ENCODE measurements at places on chromosomes 1 and 21. TPM values are rescaled to one million over a fixed set of nuclear protein-coding genes. Genes with fewer than 3 reads are reported as not detected.
A peak's percentile ranks its signal among the peaks of the same experiment; 100 is the strongest.

DNA sequence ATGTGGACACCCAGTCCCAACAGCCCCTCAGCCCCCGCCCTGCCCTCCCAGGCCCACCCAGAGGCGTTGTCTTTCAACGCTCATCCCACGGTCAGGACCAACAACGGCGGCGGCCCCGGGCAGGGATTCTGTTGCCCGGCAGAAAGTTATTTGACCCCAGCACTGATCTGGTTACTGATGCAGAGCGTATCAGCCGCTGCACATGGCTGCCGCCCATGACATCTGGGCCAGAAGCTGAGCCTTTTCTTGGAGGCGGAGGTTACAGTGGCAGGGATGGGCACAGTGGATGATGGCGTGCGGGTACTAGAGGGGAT is 127.1 kb upstream of the ARHGEF16 start:
- no peaks in the 10 kb centered on the region for H3K4me1 ChIP-seq
- H3K36me3 ChIP-seq: no peaks in the 10 kb centered on the region
- H3K27ac ChIP-seq: no peak overlapping the region
- H3K27me3 ChIP-seq: no peaks in the 10 kb centered on the region

Gene CHIT1
- 0.08 TPM for total RNA-seq

DNA sequence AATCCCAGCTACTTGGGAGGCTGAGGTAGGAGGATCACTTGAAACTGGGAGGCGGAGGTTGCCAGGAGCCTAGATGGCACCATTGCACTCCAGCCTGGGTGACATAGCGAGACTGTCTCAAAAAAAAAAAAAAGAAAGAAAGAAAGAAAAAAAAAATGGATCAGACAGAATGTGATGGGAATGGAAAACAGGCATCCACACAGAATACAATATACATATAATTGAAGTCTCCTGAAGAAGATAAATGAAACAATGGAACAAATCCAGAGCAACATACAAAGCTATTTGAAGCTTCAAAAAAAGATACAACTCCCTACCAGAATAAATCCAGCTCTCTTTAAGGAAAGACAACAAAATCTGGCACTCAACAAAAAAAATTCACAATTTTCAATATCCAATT is 10.9 kb upstream of the EGLN1 start:
- H3K4me3 ChIP-seq: no peak overlapping the region
- H3K27ac ChIP-seq: no peak overlapping the region
- DNase-seq: no peak
- no peaks in the 10 kb centered on the region for H3K4me1 ChIP-seq

DNA sequence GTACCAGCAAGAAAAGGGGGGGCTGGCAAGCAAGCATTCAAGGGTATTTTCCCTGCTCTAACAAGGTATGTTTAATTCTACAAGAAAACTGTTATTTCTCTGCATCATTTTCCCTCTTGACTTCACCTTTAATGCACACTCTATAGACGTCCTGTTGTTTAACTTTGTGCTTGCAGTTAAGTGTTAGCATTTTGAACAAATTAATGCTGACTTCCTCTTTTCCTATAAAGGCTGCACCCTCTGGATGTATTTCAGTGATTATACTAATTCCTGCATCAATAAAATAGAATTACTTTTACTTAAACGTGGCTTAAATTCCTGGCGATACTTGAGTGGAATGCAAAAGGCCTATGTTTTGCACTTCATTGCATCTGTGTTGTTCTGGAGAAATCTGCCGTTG is 183.3 kb downstream of the KCNJ6 start:
- no peak for DNase-seq
- H3K4me1 ChIP-seq: no peaks in the 10 kb centered on the region
- H3K4me3 ChIP-seq: no peak overlapping the region
- no peaks in the 10 kb centered on the region for H3K36me3 ChIP-seq

DNA sequence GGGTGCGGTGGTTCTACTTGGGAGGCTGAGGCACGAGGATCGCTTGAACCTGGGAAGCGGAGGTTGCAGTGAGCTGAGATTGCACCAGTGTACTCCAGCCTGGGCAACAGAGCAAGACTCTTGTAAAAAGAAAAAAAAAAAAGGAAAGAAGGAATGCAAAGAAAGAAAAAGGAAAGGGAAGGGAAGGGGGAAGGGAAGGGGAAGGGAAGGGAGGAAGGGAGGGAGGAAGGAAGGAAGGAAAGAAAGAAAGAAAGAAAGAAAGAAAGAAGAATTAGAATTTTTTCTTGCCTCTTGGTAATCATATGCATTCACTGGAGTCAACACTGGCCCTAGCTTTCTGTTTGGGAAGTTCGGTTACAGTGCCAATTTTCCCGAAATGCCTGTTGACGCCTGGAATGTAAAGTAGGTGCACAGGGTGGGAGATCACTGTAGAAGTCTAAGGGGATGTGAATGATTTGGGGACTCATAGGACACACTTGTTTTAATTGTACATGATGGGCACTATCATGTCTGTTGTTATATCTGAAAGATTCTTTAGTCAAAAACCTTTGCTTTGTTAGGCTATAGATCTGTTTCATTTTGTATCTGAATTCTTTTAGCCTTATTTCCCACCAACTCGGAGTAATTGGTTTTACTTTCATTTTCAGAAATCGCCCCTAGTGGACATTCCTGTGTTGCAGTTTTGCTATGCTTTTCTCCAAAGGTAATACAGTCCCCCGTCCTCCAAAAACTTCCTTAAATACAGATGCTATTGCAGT is 59.8 kb upstream of the MORC3 start:
- H3K27ac ChIP-seq: peak overlapping the region; percentile 19
- no peaks in the 10 kb centered on the region for H3K36me3 ChIP-seq
- H3K27me3 ChIP-seq: no peaks in the 10 kb centered on the region
- peak; percentile 61 for DNase-seq
- no peaks in the 10 kb centered on the region for H3K4me1 ChIP-seq

DNA sequence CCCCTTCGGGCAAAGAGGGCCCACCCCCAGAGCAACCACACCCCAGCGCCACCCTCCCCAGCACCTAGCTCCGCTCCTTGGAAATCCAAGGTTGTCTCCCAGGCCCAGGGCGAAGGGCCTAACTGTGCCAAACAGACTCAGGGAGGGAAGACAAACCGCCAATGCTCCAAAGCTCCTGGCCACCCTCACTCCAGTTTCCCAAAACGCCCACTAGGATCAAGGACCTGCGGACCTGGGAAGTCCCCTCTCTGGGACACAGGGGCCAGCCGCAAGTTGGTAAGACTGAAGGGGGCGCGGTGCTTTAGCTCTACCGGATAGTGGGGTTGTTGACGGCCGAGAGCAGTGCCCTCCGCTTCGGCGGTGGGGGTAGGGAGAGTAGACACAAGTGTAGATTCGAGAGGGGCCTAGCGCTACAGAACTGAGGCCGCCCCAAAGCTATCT is 581 bp downstream of the IRF6 start:
- H3K4me1 ChIP-seq: peaks cover 17% of the 10 kb centered on the region
- H3K4me3 ChIP-seq: peak overlapping the region; percentile 36
- DNase-seq: no peak
- H3K36me3 ChIP-seq: no peaks in the 10 kb centered on the region

Measured in testis (tissue), 5 donors.